ENCODE measurements at places on chromosomes 1 and 21. TPM values are rescaled to one million over a fixed set of nuclear protein-coding genes. Genes with fewer than 3 reads are reported as not detected.

The KCNJ9 gene
- polyA plus RNA-seq: not detected

The CHI3L1 gene
- polyA plus RNA-seq: 0.11 TPM

The SNX7 gene
- polyA plus RNA-seq: 34.0 TPM

The RCSD1 gene
- polyA plus RNA-seq: 0.03 TPM

The LHX4 gene
- polyA plus RNA-seq: not detected

The SELE gene
- polyA plus RNA-seq: not detected

The LENEP gene
- polyA plus RNA-seq: not detected

The EVI5 gene
- polyA plus RNA-seq: 25.4 TPM

The F13B gene
- not detected for polyA plus RNA-seq

The TMEM61 gene
- 1.0 TPM for polyA plus RNA-seq

The DMBX1 gene
- not detected for polyA plus RNA-seq

The VPS45 gene
- polyA plus RNA-seq: 40.0 TPM

The MIXL1 gene
- not detected for polyA plus RNA-seq

The LCE1C gene
- 1.8 TPM for polyA plus RNA-seq

The P3R3URF gene
- not detected for polyA plus RNA-seq

The NRDC gene
- polyA plus RNA-seq: 100 TPM

The DDR2 gene
- polyA plus RNA-seq: 0.43 TPM

The TSACC gene
- polyA plus RNA-seq: 2.2 TPM

The DISP3 gene
- not detected for polyA plus RNA-seq

The SPRR2B gene
- polyA plus RNA-seq: not detected

The ATP1A4 gene
- not detected for polyA plus RNA-seq

The FCRL2 gene
- polyA plus RNA-seq: not detected

The SLC26A9 gene
- polyA plus RNA-seq: 0.03 TPM

The CFAP126 gene
- not detected for polyA plus RNA-seq

The KRTAP20-1 gene
- polyA plus RNA-seq: not detected

The PPIE gene
- 60.6 TPM for polyA plus RNA-seq

The ILDR2 gene
- polyA plus RNA-seq: not detected

The LCE2A gene
- polyA plus RNA-seq: 0.12 TPM

The GPR161 gene
- 9.1 TPM for polyA plus RNA-seq

The FAAH gene
- 5.4 TPM for polyA plus RNA-seq

The CFHR4 gene
- not detected for polyA plus RNA-seq

The CACNA1E gene
- not detected for polyA plus RNA-seq

Data from keratinocyte (primary cell).